Activated CD4-positive, alpha-beta memory T cell treated with anti-CD3 and anti-CD28 coated beads, Interleukin-2, amount 10 ng/mL, durations not matched to agents 7 days and 5 days (primary cell): ENCODE measurements at places on chromosomes 12 and 14.

- no peaks in the 10 kb centered on the region for H3K27me3 ChIP-seq
- H3K4me1 ChIP-seq, result no peaks in the 10 kb centered on the region
- no peaks in the 10 kb centered on the region for H3K36me3 ChIP-seq
- no peak for DNase-seq
- H3K27ac ChIP-seq, result no peak overlapping the region
- H3K4me3 ChIP-seq, result no peak overlapping the region
Observed at GRCh38 chr14:83913476-83913875, 1616.5 kb upstream of the FLRT2 start.

DNA sequence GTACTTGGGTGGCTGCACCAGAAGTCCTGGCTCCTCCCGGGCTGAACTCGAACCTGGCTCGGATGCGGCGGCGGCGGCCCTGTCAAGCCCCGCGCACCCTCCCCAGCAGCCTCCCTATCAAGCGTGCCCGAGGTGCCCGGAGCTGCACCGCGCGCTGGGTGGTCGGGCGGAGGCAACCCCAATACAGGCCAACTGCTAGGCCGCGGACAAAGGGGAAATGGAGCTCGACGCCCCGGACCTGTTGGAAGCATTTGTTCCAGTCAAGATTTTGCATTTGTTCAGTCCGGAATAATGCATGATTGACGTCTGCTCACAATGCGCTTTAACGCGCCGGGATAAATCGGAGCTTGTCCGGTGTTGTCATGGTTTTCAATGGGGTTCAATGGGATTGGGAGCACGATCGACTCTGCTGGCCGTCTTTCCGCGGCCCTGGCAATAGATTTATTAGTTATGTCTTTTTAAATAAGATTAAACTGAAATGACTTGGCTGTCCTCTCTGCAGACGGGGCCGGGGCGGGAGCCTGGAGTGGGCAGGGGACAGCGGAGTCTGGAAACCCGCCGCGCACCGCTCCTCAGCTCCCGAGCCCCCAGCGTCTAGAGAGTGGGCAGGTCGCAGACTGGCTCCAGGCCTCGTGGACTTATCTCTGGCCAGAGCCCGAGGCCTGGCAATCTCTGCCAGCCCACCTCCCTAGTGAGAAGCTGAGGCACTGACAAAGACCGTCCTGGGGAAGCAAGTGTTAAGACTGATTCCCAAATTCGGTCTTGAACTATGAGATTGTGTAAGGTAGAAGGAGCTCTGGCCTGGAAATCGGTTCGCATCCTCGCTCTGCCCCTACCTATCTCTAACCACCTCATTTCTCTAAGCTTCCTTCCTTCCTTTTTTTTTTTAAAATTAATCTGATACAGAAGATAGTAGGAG is 1.7 kb upstream of the NKX2-8 start:
- peaks cover 81% of the 10 kb centered on the region for H3K27me3 ChIP-seq
- H3K4me3 ChIP-seq, result no peak overlapping the region
- H3K36me3 ChIP-seq, result no peaks in the 10 kb centered on the region
- no peaks in the 10 kb centered on the region for H3K4me1 ChIP-seq
- no peak for DNase-seq
- H3K27ac ChIP-seq, result no peak overlapping the region

- H3K27me3 ChIP-seq, result peaks cover 7% of the 10 kb centered on the region
- peaks cover 3% of the 10 kb centered on the region for H3K4me1 ChIP-seq
- no peaks in the 10 kb centered on the region for H3K36me3 ChIP-seq
- H3K27ac ChIP-seq, result no peak overlapping the region
Observed at GRCh38 chr14:70713096-70713495, 71.4 kb downstream of the TTC9 start.

GRCh38 chr14:45785240-45785639 is 532.2 kb upstream of the MIS18BP1 start:
- no peak for DNase-seq
- no peaks in the 10 kb centered on the region for H3K27me3 ChIP-seq
- H3K4me1 ChIP-seq, result no peaks in the 10 kb centered on the region
- H3K27ac ChIP-seq, result no peak overlapping the region

DNA sequence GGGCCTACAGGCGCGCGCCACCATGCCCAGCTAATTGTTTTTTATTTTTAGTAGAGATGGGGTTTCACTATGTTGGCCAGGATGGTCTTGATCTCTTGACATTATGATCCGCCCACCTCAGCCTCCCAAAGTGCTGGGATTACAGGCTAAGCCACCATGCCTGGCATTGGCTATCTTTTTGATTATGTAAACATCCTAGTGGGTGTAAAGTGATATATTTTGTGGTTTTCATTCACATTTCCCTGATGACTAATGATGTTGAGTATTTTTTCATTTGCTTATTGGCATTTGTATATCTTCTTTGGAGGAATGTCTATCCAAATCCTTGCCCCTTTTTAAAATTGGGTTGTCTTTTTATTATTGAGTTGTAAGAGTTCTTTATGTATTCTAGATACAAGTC is 16.3 kb downstream of the CREBL2 start:
- no peak overlapping the region for H3K27ac ChIP-seq
- H3K36me3 ChIP-seq, result peaks cover 35% of the 10 kb centered on the region
- H3K4me3 ChIP-seq, result no peak overlapping the region
- no peak for DNase-seq
- peaks cover 25% of the 10 kb centered on the region for H3K4me1 ChIP-seq

- H3K4me1 ChIP-seq, result peaks cover 27% of the 10 kb centered on the region
- H3K27ac ChIP-seq, result no peak overlapping the region
- peaks cover 16% of the 10 kb centered on the region for H3K36me3 ChIP-seq
- H3K27me3 ChIP-seq, result peaks cover 23% of the 10 kb centered on the region
- H3K4me3 ChIP-seq, result no peak overlapping the region
Observed at GRCh38 chr14:78007160-78007559, 163.0 kb upstream of the NRXN3 start.

DNA sequence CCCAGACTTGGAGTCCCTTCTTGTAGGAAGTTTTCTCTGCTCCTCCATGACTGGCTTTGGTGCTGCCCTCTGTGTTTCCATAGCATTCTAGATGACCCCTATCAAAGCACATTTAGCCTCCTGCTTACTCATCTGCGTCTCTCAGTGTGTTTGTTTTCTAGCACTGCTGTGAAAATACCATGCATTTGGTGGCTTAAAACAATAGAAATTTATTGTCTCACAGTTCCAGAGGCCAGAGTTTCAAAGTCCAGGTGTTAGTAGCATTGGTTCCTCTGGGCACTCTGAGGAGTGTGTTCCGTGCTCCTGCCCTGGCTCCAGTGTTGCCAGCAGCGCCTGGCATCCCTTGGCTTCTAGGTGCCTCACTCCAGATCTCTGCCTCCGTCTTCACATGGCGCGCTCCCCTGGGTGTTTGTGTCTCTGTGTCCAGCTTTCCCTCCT is 86.1 kb downstream of the CACNA1C start:
- peaks cover 3% of the 10 kb centered on the region for H3K27me3 ChIP-seq
- H3K27ac ChIP-seq, result no peak overlapping the region
- no peaks in the 10 kb centered on the region for H3K36me3 ChIP-seq
- no peak for DNase-seq
- H3K4me3 ChIP-seq, result no peak overlapping the region

DNA sequence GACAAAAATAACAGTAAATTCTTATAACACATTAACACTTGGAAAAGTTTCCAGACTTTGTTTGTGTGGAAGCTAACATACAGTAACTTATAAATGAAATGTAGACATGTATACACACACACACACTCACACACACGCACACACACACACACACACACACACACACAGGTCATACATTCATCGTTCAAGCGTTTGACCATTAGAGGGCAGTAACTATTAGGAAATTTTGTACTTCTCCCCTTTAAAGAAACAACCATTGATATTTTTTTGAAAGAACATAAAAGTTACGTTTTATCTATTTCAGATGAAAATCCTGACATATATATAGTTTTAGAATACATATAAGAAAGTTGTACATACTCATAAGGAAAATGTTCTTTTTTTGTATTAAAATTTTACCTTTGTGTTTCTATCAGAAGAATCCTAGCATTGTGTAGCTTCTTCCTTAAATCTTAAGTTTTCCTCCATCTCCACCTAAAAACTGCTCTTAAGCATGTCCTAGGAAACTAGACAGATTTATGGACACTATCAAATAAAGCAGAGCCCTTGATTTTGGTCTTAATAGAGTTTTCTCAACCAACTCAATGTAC is 29.0 kb downstream of the PTPRQ start:
- H3K27ac ChIP-seq, result no peak overlapping the region
- no peak overlapping the region for H3K4me3 ChIP-seq
- H3K27me3 ChIP-seq, result no peaks in the 10 kb centered on the region
- no peak for DNase-seq
- H3K4me1 ChIP-seq, result no peaks in the 10 kb centered on the region

GRCh38 chr12:24460099-24460498 is 488.8 kb downstream of the BCAT1 start:
- H3K27me3 ChIP-seq, result no peaks in the 10 kb centered on the region
- H3K4me3 ChIP-seq, result no peak overlapping the region
- no peak for DNase-seq
- no peaks in the 10 kb centered on the region for H3K4me1 ChIP-seq

GRCh38 chr14:58587271-58587670 is 50.5 kb upstream of the DACT1 start:
- peaks cover 1% of the 10 kb centered on the region for H3K27me3 ChIP-seq
- no peaks in the 10 kb centered on the region for H3K36me3 ChIP-seq
- H3K27ac ChIP-seq, result no peak overlapping the region
- H3K4me1 ChIP-seq, result no peaks in the 10 kb centered on the region

GRCh38 chr14:23058654-23059504 is 1.6 kb upstream of the CDH24 start:
- peaks cover 17% of the 10 kb centered on the region for H3K4me1 ChIP-seq
- DNase-seq, result no peak
- H3K4me3 ChIP-seq, result no peak overlapping the region
- H3K36me3 ChIP-seq, result peaks cover 47% of the 10 kb centered on the region
- H3K27ac ChIP-seq, result no peak overlapping the region
- peaks cover 8% of the 10 kb centered on the region for H3K27me3 ChIP-seq

- H3K27ac ChIP-seq, result no peak overlapping the region
- no peaks in the 10 kb centered on the region for H3K27me3 ChIP-seq
- H3K4me3 ChIP-seq, result no peak overlapping the region
- peaks cover 18% of the 10 kb centered on the region for H3K36me3 ChIP-seq
Observed at GRCh38 chr14:89340200-89341181, 76.5 kb downstream of the FOXN3 start.

- DNase-seq, result peak; percentile 39
- peak overlapping the region; percentile 37 for H3K27ac ChIP-seq
- peak overlapping the region; percentile 67 for H3K4me3 ChIP-seq
- peaks cover 32% of the 10 kb centered on the region for H3K4me1 ChIP-seq
- no peaks in the 10 kb centered on the region for H3K36me3 ChIP-seq
- H3K27me3 ChIP-seq, result peaks cover 52% of the 10 kb centered on the region
Observed at GRCh38 chr12:6074427-6074826, 50.0 kb downstream of the VWF start.

- DNase-seq, result no peak
- no peak overlapping the region for H3K4me3 ChIP-seq
- H3K36me3 ChIP-seq, result peaks cover 4% of the 10 kb centered on the region
- H3K27ac ChIP-seq, result no peak overlapping the region
- H3K4me1 ChIP-seq, result peaks cover 23% of the 10 kb centered on the region
Observed at GRCh38 chr14:104788161-104788818, 7.3 kb downstream of the AKT1 start.

- H3K4me1 ChIP-seq, result peaks cover 60% of the 10 kb centered on the region
- DNase-seq, result no peak
- H3K27ac ChIP-seq, result no peak overlapping the region
- H3K36me3 ChIP-seq, result peaks cover 41% of the 10 kb centered on the region
- no peaks in the 10 kb centered on the region for H3K27me3 ChIP-seq
Observed at GRCh38 chr12:94172973-94173372, 24.6 kb downstream of the PLXNC1 start.

DNA sequence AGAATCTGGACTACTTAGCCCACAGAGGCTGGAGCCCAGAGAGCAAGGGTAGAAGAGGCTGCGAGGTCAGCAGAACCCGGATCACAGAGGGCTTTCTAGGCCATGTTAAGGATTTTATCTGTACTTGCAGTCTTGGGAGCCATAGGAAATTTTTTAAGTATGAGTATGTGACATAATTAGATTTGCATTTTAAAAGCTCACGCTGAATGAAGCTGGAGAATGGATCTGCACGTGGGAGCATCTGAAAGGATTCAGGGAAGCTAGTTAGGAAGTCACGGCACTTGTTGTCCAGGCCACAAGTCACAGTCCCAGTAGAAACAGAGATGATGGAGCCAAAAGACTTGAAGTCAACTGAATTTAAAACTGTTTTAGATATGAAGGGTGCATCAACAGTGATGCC is 14.1 kb downstream of the CORO1C start:
- no peak overlapping the region for H3K27ac ChIP-seq
- DNase-seq, result no peak
- no peaks in the 10 kb centered on the region for H3K36me3 ChIP-seq
- H3K4me1 ChIP-seq, result peaks cover 1% of the 10 kb centered on the region
- no peak overlapping the region for H3K4me3 ChIP-seq

DNA sequence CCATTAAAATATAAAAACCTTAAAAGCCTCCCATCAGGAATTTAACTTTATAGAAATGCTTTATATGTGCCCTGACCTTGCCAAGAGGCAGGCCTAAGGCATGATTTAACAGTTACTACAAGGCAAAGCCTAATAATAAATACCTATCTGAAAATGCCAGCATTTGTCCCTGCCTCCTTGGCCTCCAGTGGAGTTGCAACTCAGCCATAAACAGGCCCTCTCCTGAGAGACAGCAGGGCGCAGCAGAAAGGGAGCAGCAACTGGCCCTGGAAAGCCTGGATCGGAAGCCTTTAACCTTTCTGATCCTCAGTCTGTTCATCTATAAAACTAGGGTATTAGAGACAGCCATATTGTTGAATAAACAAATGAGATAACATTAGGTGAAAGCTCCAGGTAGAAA is 324.4 kb downstream of the PAWR start:
- H3K27ac ChIP-seq, result no peak overlapping the region
- no peaks in the 10 kb centered on the region for H3K36me3 ChIP-seq
- no peaks in the 10 kb centered on the region for H3K27me3 ChIP-seq

DNA sequence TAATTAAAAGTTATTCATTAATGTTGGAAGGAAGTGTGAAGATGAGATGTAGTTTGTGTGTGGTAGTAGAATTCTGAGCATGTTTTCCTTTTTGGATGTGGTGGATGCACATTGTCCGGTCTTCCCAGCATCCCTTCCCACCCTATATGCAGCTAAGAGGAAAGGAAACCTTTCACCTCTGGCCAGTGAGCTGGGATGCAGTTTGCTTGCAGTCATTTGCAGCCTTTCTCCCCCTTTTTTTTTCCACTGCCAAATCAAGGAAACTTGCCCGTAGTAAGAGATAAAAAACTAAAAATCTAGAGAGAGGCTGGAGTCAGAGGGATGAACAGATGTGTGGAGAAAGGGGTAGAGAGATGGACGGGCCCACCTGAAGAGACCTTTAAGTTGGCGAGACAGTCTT is 72.5 kb upstream of the SLC38A2 start:
- no peak overlapping the region for H3K4me3 ChIP-seq

- no peak overlapping the region for H3K27ac ChIP-seq
- no peaks in the 10 kb centered on the region for H3K36me3 ChIP-seq
- no peaks in the 10 kb centered on the region for H3K4me1 ChIP-seq
- H3K27me3 ChIP-seq, result peaks cover 12% of the 10 kb centered on the region
Observed at GRCh38 chr12:106602076-106602475, 19.3 kb downstream of the RFX4 start.

- no peaks in the 10 kb centered on the region for H3K27me3 ChIP-seq
- H3K4me3 ChIP-seq, result no peak overlapping the region
- H3K36me3 ChIP-seq, result no peaks in the 10 kb centered on the region
- no peak for DNase-seq
- no peaks in the 10 kb centered on the region for H3K4me1 ChIP-seq
- H3K27ac ChIP-seq, result no peak overlapping the region
Observed at GRCh38 chr12:43145481-43145880, 406.5 kb downstream of the ADAMTS20 start.
